ENCODE measurements at places on chromosomes 5 and 9. TPM values are rescaled to one million over a fixed set of nuclear protein-coding genes. Genes with fewer than 3 reads are reported as not detected.

IFNA2 gene
- total RNA-seq = not detected

N4BP3 gene
- 3.6 TPM for total RNA-seq

FBP1 gene
- total RNA-seq = not detected

EDIL3 gene
- 0.04 TPM for total RNA-seq

PCDHGB4 gene
- total RNA-seq = 0.32 TPM

MLANA gene
- not detected for total RNA-seq

TXNDC8 gene
- total RNA-seq = not detected

TMEM174 gene
- total RNA-seq = not detected

IGFBPL1 gene
- 0.46 TPM for total RNA-seq

RNF183 gene
- not detected for total RNA-seq

ANXA6 gene
- 50.6 TPM for total RNA-seq

LTC4S gene
- 0.71 TPM for total RNA-seq

FBXO10 gene
- 3.8 TPM for total RNA-seq

KIF12 gene
- 3.1 TPM for total RNA-seq

SMIM33 gene
- total RNA-seq = not detected

DIAPH1 gene
- total RNA-seq = 146 TPM

IL17B gene
- total RNA-seq = not detected

ENTR1 gene
- 57.1 TPM for total RNA-seq

CCDC192 gene
- total RNA-seq = not detected

PCDHA13 gene
- 0.04 TPM for total RNA-seq

ZNF366 gene
- total RNA-seq = not detected

CARTPT gene
- total RNA-seq = not detected

PPP3R2 gene
- total RNA-seq = not detected

GNA14 gene
- total RNA-seq = not detected

EIF4EBP3 gene
- total RNA-seq = 2.5 TPM

PCDHGA11 gene
- 2.7 TPM for total RNA-seq

C9orf50 gene
- total RNA-seq = not detected

SOWAHA gene
- 0.03 TPM for total RNA-seq

PRDM9 gene
- total RNA-seq = not detected

KIF24 gene
- total RNA-seq = 6.7 TPM

HTR1A gene
- not detected for total RNA-seq

SKIC3 gene
- total RNA-seq = 66.3 TPM

CD274 gene
- total RNA-seq = 27.6 TPM

SLC23A1 gene
- total RNA-seq = not detected

GAS1 gene
- 0.99 TPM for total RNA-seq

C9orf153 gene
- 0.28 TPM for total RNA-seq

C9orf43 gene
- 0.34 TPM for total RNA-seq

RAB3C gene
- total RNA-seq = not detected

MAMDC4 gene
- total RNA-seq = 3.5 TPM

PAPPA gene
- 0.25 TPM for total RNA-seq

All from foreskin keratinocyte (primary cell).